Muscle of back (tissue), 13 donors: ENCODE measurements at places on chromosomes 4 and X.

GRCh38 chr4:14289708-14290107 lies 662.2 kb upstream of the BOD1L1 start:
- no peak for DNase-seq

DNA sequence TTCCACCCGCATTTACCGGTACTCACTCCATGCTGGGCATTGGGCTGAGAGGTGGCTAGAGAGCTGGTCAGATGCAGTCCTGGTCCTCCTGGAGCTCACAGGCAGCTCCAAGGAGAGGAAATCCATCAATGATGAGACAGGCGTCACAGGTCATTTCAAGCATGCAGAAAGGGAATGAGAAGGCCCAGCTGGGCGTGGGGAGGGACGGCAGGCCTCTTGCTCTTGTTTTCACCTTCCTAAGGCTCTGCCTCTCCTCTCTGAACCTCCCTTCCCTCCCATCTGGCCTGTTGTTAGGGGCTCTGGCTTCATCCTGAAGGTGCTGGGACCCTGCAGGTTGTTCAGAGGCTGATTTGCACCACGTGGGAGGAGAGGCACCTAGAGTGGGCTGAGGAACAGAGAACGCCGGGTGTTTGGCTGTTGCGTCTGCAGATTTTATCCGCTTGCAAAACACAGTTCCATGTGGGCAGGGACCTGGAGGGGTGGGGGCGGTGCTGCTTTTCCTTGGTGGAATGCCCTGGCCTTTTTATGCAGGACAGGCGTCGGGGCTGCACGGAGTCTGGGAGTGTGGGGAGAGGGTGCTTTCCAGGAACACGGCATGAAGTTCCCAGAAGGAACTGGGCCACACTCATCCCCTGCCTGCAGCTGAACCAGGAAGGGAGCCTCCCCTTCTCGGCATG lies 81.5 kb upstream of the PSAPL1 start:
- no peak for DNase-seq

DNA sequence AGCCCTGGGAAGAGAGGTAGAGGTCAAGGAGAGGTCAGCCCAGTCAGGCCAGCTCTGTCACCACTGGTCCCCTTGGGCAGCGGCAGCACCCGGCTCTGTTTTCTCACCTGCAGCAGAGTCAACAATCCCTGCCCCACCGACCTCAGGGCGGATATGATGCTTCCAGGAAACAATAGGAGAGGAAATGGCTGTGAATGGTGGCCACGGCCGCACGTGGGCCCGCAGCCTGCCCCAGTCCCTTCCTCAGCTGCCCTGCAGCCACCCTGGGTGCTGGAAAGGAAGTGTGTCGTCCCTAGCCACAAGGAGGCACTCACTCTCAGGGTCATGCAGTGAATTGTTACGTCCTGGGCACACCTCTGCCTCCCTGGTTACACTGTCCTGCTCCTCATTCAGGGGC lies 92.5 kb upstream of the ENPP6 start:
- no peak for DNase-seq

- no peak for DNase-seq
Measured at GRCh38 chrX:39242187-39242586, 440.9 kb downstream of the MID1IP1 start.

GRCh38 chr4:138616775-138617174 lies 374.6 kb upstream of the SLC7A11 start:
- no peak for DNase-seq

GRCh38 chr4:168877511-168878491 lies 132.3 kb downstream of the CBR4 start:
- peak; percentile 83 for DNase-seq

DNA sequence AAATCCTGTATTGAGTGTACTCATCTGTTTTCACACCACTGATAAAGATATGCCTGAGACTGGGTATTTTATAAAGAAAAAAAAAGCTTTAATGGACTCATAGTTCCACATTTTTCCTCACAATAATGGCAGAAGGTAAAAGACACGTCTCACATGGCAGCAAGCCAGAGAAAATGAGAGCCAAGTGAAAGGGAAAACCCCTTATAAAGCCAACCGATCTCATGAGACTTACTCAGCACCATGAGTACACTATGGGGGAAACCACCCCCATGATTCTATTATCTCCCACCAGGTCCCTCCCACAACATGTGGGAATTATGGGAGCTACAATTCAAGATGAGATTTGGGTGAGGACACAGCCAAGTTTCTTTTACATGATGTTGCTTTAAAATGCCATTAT lies 171.9 kb downstream of the GALNTL6 start:
- DNase-seq: no peak

DNA sequence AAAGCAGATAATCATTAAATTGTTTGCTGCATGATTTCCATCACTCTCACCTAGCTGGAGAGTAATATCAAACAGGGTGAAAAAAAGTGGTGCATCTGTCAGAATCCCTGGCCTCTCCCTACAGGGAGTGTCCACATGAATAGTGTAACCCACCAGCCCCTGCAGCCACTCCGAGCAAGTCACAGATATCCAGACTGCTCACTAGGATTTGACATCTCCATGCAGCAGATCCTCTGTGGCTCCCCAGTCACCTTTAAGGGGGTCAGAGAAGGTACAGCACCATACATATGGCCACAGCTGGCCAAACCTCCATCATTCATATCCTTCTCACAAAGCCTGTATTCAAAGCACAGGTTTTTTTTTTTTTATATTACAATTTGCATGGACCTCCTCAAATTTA lies 536.3 kb downstream of the INPP4B start:
- no peak for DNase-seq

- no peak for DNase-seq
Measured at GRCh38 chr4:100985576-100985975, 361.8 kb downstream of the PPP3CA start.

- no peak for DNase-seq
Measured at GRCh38 chr4:149264093-149264733, 551.4 kb downstream of the IQCM start.

GRCh38 chrX:48533165-48533564 lies 6.3 kb upstream of the TBC1D25 start:
- no peak for DNase-seq

DNA sequence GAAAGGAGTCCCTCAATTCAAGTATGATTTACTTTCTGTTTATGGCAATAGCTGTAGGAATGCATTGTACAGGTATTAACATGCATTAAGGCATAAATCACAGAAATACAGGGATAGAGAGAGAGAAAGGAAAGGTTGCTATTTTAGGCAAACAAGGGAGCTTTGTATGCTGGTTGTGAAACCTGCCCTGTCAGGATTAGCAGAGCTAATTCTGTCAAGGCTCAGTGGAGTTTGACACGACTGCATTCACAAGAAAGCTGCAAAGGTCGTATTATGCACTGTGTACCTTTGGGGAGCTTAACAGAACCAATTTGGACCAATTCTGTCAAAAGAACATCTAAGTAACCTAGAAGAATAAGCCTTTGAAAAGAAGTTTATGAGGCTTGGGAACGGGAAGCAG lies 239.3 kb downstream of the GRIA2 start:
- peak; percentile 1 for DNase-seq
